Stimulated activated CD8-positive, alpha-beta memory T cell treated with anti-CD3 and anti-CD28 coated beads, Interleukin-4, amount 100 ng/mL, for 1 hour (primary cell): ENCODE measurements at places on chromosomes 7 and 10.

DNA sequence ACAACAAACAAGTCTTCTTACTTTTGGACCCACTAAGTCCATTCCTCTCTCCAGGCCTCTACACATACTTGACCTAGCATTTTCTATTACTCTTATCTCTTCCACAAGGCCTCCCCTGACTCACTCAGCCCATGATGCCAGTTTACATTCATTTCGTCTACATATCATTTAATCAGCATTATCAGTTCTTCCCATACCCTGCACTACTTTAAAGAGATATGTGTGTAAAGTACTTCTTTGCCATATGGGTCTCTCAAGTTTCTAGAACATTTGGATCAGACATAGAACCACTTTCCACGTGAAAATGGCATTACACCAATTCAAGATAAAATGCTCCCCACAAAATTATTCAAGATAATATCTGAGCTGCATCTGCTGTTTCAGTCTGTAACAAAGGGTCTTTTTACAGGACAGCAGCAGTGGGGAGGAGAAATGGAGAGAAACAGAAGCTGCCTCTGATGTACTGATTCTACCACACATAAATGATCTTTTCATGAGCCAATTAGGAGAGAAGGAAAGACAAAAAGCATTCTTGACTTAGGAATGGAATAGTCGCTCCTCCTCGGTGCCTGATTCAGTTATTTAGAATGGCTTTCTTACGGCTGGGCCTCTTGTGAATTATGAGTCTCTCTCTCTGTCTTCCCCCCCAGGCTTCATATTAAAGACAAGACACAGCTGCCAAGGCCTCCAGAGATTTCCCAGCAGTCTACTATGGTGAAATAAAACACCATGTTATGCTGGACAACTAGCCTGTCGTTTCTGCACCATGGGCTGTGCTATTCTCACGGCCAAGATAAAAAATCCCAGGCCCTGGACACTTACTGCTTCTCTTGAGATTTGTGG lies 46.9 kb upstream of the SEPTIN7 start:
- DNase-seq, result no peak

- DNase-seq, result no peak
Measured at GRCh38 chr7:97401398-97401797, 283.9 kb downstream of the SDHAF3 start.

DNA sequence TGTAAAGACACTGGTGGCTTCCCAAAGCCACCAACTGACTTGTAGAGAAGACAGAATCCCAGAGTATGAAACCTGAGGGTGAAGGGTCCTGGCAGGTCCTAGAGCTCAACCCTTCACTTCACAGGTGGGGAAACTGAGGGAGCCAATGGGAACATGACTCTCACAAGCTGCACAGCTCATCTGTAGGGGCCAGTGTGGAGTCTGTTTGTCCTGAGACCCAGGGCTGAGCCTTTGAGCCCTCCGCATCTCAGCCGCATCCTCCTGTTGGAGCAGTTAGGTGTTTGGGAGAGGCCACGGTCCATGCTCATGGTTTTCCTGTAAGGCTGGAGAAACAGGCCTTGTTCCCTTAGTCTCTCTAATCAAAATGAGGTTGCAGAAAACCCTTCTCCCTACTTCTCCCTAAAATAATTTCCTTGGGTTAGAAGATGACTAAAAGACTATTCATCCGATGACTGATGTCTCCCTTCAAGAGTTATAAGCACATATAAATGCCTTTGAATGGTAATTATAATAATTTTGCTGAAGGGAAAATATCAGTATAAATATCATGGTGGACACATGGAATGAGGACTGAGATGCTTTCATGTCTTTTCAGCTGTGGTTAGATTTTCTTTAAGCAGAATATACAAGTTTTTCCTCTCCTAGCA lies 10.3 kb downstream of the HTRA1 start:
- DNase-seq, result no peak

DNA sequence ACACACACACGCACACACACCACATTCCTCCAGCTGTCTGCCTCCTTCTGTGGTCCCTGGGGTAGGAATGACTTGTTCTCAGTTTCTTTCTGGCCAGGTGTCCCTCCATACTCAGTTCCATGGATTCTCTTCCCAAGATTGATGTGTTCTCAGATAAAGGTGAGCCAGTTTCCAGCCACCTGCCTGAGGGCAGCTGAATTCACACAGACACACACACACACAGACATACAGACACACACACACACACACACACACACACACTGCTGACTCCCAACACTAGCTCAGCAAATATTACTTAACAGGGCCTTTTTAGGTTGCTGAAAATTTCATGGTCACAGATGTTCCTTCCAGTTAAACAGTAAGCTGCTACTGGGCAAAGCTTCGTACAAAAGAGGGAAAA lies 45.4 kb upstream of the GDF10 start:
- no peak for DNase-seq

DNA sequence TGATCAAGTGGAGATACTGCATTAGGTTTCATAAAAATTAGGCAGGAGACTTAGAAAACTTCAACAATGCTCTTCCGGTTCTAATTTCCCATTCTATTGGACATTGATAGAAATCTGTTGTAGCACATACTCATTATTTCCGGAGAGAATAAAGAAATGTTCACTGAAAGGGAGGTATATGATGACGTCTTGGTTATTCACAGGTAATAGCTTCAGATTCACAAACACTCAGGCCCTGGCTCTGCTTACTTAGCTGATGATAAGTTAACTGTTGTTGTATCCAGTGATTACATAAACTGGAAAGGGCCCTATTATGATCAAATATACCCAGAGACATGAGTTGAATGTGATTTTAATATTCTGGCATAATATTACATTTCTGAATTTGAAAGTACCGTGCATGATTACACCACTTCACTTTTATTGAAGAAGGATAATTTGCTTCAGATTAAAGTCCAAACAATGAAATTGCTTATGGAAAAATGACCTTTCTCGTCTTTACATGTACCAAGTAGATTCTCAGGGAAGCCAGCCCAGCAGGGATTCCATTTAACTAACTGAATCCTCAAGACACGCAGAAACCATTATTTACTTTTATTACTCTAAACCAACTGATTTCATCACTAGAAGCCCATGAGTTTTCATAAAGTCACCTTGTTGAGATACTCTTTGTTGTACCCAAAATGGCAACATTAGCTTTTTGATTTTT lies 288.0 kb upstream of the PITRM1 start:
- no peak for DNase-seq

DNA sequence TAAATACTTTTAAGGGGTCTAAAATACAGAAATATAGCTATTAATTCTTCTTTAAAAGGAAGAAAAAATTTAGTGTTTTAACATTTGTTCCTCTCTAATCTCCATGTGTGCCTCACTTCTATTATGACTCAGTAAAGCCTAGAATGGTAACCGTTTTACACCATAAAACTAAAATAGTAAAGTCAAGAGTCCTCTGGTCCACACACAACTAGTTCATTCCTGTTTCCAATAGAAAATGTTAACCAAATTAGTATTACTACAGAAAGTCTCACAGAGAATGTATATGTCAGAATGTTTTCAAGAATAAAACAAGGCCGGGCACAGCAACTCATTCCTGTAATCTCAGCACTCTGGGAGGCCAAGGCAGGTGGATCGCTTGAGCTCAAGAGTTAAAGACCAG lies 55.8 kb downstream of the CNOT4 start:
- no peak for DNase-seq

DNA sequence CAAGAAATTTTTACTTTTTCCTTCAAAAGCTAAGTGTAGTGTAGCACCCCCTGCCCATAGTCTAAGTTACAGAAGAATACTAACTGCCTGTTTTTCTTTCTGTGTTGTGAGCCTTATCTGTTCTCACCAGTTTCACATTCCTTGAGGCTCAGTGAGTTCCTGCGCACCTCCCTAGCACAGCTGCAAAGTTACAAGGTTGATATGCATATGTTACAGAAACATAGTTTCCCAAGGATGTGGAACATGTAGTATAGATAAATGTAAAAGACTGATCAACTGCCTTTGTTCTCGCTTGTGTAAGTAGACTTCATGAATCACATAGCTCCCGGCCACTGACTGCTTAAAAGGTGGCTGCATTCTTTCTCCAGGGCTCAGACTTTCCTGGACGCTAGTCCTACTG lies 6.7 kb upstream of the ZNF33B start:
- DNase-seq, result no peak

- DNase-seq, result no peak
Measured at GRCh38 chr7:20913853-20914252, 127.2 kb upstream of the SP8 start.

DNA sequence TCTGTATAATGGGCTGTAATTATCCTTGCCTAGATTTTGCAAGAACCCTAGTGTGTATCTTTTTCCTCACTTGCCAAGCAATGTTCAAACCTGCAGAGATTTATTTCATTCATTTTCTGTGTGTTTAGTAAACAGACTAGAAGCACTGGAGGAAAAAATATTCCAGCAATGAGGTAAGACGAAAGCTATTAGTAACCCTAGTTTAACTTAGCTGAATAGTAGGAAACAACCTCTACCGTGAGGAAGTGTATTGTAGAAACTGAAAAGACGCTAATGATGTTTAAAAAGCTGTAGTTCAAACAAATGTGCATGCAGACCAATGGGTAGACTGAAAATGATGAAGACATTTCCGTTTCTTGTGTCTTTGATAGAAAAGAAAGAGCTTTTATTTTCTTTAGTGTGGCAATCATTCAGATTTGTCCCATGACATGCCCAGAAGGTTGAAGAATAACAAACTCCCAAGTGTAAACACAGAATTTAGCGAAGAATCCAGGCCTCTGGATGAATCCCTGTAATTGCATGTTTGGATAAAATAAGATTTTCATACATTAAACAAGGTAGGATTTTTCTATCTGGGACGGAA lies 20.7 kb downstream of the CAV1 start:
- DNase-seq, result no peak

GRCh38 chr7:85565276-85565675 lies 378.4 kb upstream of the SEMA3D start:
- DNase-seq, result no peak

- no peak for DNase-seq
Measured at GRCh38 chr10:4013651-4014121, 228.7 kb upstream of the KLF6 start.
